Neural crest cell (in vitro differentiated cells): ENCODE measurements at places on chromosomes 5 and 9. TPM values are rescaled to one million over a fixed set of nuclear protein-coding genes. Genes with fewer than 3 reads are reported as not detected.

GRCh38 chr9:114611516-114612271 is 603 bp downstream of the TMEM268 start:
- peak; percentile 41 for DNase-seq

DNA sequence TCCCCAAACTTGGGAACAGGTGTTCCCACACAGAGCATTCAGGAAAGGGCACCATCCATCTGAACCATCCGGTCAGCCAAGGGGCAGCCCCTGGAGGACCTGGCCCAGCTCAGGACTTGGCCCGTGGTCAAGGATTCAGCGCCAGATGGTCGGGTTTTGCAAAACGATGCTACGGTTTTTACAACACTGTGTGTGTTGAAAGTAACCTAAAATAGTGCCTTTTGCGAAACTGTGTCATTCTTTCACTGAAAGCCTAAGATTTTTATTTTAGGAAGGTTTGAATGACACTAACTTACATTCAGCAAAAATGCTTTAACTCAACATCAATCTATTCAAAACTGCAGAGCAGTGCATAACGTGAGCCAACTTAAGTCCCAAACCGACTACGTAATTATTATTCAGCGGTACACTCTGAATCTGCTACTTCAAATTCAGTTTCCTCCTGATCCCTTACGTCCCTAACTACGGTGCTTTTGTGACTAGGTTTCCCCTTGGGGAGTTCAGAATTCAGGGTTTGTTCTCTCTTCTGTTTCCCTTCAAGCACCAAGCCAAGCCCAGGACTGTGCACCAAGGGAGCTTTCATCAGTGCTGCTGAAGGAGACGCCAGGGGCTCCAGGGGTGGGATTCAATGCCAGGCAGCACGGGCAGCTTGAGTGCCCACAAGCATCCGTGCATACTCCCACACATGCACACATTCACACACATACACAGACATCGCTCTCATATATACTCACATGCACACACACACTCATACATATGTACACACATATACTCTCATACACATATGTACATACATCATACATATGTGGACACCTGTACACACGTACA is 25.8 kb downstream of the LPCAT1 start:
- no peak for DNase-seq

GRCh38 chr5:179296150-179296821 is 49.0 kb downstream of the ADAMTS2 start:
- no peak for DNase-seq

GRCh38 chr5:122173474-122174415 is 44.4 kb downstream of the ZNF474 start:
- no peak for DNase-seq

DNA sequence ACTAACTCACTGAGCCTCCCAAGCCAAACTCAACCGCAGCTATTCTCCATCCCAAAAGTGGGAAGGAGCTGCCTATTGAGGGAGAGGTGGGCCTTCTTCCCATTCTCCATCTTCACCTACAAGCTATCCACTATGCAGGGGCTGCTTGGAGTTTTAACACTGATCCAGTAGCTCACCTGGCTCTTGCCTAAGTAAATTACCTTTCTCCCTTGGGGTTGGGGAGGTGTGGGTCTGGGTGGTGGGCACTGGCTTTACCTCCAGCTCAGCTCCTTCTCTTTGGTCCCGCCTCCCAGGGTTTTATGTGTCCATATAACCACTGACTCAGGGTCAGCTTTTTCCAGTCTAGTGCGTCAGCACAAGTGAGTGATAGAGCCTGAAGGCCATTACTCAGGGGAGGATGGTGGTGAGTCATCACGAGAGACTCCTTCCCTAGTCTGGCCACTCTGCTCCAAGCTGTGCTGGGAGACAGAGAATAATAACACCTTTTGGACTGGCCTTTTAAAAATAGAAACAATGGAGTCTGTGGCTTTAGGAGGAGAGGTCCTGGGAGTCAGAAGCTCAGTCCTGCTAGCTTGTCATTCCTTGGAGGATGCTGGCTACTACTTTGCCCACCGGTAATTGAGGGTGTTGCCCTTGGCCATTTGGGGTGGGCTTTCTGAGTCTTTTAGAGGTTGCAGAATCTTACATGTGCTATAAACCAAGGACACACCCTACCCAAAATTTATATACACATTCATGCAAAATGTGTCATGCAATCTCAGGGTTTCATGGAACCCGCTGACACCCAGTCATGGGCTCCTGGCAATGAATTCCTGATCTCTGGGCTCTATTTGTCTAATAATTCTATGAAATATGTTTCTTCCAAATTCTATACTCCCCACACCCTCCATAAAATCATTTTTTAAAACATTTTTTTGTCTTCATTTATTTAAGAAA is 35.6 kb upstream of the ATP6V1G1 start:
- no peak for DNase-seq

The PCDHB13 gene
- total RNA-seq = 3.6 TPM in 2 replicates

The ZFP37 gene
- 8.4 and 8.6 TPM in 2 replicates for total RNA-seq

- peak; percentile 89 for DNase-seq
These were observed 18.1 kb downstream of the KYAT1 start for GRCh38 chr9:128863647-128864046.

DNA sequence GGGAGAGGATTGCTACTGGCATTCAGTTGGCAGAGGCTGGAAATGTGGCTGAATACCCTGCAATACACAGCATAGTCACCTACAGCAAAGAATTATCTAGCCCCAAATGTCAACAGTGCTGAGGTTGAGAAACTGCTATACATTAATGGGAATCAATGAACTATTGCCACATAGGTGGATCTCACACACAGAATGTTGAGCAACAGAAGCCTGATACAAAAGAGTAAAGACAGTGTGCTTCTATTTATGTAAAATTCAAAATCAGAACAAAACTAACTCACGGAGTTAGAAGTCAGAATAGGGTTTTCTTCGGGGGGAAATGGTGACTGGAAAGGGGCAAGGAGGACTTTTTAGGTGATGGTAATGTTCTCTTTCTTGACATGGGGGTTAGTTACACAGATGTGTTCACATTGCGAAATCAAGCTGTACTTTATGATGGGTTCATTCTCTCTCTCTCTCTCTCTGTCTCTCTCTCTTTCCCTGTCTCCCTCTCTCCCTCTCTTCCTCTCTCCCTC is 45.7 kb upstream of the PANK3 start:
- no peak for DNase-seq

DNA sequence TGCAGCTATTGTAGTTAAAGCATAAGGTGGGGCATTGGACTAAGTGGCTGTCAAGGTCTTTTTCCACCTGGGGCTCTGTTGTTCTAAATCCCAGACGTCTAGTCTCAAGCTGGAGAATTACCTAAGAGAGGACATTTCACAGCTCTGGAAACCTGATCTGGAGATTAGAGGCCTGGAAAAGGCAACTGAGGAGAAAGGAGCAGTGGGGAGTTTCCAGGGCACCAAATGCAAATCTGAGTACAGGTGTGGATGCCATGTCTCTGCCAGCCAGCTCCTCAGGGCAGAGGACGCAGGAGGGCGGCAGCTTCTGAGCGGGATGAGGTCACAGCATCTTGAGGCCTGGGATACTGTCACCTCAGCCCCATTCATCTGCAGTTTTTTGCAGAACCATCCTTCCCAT is 65.2 kb downstream of the PPARGC1B start:
- no peak for DNase-seq

DNA sequence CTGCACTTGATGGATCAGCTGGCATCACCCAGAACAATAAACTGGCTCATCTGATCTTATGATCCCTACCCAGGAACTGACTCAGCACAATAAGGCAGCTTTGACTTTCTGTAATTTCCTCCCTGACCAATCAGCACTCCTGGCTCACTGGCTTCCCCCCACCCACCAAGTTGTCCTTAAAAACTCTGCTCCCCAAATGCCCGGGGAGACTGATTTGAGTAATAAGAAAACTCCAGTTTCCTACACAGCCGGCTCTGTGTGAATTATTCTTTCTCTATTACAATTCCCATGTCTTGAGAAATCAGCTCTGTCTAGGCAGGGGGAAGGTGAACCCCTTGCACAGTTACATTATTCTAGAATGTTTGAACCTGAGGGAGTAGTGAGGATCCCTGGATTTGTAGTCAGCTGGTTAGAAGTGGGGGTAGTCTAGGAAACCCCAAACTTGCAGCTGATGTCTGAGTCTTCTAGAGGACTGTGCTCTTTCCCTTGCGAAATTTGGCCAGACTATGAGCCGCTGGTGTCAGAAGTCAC is 111.7 kb upstream of the NEK6 start:
- no peak for DNase-seq

DNA sequence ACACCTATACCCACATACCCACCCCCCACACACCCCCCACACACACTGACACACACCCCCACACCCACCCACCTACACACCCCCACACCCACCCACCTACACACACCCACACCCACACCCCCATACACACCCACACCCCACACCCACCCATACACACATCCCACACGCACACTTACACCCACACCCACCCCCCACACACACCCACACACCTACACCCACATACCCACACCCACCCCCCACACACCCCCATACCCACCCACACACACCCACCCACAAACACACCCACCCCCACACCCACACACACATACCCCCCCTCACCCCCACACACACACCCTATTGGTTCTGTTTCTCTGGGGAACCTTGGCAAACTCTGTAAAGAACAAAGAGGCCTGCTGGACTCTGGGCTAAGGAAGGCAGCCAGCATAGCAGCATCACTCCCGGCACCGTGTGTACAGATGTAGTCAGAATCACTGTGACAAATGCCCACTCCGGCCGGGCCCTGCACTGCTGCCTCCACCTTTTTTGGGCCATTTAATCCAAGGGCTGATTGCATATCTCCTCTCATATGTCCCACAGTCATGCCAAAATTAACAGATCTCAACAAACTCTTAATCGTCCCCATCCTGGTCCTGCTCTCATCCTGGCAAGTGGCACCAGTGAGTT is 42.3 kb downstream of the COL23A1 start:
- no peak for DNase-seq

The SMU1 gene
- total RNA-seq = 30.1 and 30.5 TPM in 2 replicates

The BHMT2 gene
- total RNA-seq = not detected in 2 replicates

DNA sequence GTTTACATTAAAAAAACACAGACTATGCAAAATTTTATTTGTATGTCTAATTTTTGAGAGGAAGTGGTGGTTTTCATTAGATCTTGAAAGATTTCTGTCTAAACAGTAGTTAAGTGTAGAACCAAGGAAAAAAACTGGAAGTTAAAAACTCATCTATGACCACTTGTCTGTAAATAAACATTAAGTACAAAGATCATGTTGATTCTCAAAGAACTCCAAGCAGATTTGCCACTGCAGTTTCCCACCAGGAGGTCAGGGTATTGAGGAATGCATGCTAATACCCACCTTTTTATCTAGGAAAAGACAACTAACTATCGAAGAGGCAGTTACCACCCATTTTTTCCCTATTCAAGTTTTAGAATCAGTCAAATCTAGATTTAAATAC is 1.9 kb downstream of the STOM start:
- DNase-seq = no peak

GRCh38 chr5:156913719-156914370 is 49.2 kb downstream of the TIMD4 start:
- no peak for DNase-seq

- no peak for DNase-seq
These were observed 58.5 kb downstream of the MLANA start for GRCh38 chr9:5949103-5949699.

GRCh38 chr5:145585443-145586148 is 249.5 kb downstream of the PRELID2 start:
- DNase-seq = no peak

The SH3GLB2 gene
- 71.7 and 76.1 TPM in 2 replicates for total RNA-seq

The IER5L gene
- total RNA-seq = 19.1 and 19.9 TPM in 2 replicates

DNA sequence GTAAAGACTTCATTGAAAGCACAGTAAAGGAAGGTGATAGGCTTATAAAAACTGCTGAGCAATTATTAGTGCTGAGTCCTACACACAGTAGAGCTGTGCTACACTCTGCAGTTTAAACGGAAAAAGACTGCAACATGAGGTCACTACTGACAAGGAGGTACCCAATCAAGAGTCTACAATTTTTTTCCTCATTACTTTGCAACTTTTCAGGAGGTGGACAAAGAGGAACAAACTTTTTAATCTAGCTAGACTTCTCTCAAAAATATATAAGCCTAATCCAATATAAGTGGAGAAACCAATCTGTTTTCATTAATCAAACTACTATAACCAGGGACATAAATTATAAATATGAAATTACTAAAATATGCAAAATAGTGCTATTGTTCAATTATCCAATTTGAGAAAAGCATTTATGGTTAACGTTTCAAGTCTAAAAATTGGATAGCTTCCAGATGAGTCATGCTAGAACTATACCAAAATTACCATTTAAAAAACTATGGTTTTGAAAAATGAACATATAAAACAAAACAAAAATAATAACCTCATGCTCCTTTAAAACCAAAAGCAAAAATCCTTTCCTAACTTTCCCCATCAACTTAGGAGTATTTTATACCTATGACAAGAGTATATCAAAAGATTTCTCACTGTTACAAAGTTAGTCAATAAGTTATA is 37.7 kb downstream of the FAM13B start:
- DNase-seq = no peak

DNA sequence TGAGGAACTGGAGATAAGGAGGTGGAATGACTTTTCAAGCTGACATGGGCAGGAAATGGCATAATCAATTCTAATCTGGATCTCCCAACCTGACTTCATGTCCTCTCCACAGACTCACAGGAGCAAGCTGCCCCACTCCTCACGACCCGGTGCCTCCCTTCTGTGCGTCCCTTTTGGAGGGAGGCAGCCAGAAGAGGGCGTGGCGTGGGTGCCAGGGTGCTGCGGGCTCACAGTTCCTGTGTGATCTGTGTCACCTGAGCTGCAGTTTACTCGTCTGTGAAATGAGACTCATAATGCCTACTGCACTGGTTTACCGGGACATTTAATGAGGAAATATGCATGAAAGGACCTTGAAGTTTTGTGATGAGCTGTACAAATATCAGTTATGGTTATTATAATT is 207.4 kb downstream of the DAB2IP start:
- no peak for DNase-seq

- no peak for DNase-seq
These were observed 271.2 kb upstream of the TMEM161B start for GRCh38 chr5:88539693-88540365.

The ERAP2 gene
- not detected in 2 replicates for total RNA-seq

- DNase-seq = no peak
These were observed 26.8 kb downstream of the JADE2 start for GRCh38 chr5:134552301-134552700.

GRCh38 chr5:146048994-146049703 is 56.2 kb downstream of the PLAC8L1 start:
- peak; percentile 64 for DNase-seq

DNA sequence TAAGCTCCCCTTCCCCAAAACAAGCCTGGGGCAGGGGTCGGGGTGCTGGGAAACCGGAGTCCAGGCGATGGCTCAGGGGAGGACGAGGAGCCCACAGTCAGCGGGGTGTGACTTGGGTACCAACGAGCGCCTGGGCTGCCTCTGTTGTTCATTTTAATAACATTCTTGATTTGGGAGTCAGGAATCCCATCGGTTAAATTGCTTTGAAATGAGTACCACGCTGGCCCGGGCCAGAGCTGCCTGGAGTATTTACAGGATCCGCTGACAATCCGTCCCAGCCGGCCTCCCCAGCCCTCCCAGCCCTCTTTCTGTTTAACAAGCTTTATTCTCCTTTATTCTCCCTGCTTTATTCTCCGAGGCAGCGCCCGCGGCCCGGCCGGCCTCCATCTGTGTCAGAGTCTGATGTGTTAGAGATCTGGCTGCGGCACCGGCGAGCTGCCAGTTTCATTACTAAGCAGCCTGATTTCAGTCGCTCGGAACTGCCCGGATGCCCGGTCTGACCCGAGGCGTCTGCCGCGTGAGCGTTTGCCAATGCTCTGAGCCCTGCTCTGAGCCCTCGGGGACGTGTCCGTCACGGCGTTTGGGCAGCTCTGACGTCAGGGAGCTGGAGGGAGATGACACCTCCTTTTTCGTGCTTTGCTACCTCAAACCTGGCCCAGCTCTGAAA is 16.5 kb upstream of the QRFP start:
- peak; percentile 17 for DNase-seq

- no peak for DNase-seq
These were observed 29.0 kb upstream of the FAM174A start for GRCh38 chr5:100505984-100506670.
